Mammary epithelial cell (primary cell): ENCODE measurements at places on chromosomes 4 and X.

DNA sequence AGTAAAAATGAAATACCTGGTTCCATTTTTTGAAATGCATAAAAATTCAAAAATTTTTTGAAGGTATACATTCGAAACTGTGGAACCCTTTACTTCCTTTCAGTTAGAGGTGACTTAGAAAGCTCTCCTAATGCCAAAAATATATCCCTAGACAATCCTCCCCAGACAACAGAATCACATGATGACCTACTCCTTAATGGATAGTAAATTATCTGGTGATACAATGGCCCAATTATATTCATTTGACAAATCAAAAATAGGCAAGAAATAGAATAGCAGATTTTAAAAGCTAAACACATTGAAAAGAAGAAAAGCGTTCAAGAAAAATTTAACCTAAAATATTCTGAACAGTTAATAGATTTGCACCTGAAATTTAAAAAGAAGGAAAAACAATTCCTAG is 3.5 kb upstream of the UGT2A2 start:
- DNase-seq, result no peak

- DNase-seq, result no peak
Measured at GRCh38 chr4:138982754-138983153, 32.8 kb upstream of the NOCT start.

DNA sequence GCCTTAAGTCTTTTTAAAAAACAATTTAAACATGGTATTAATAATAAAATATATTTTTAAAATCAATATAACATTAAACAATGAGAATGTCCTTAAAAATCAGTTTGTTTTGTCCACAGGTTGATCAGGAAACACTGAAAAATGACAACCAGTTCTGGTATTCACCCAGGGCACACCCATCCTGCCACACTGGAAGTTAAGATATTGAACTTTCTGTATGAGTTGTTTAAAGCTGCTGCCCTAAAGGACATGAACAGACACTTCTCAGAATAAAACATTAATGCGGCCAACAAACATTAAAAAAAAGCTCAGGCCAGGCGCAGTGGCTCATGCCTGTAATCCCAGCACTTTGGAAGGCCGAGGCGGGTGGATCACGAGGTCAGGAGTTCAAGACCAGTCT is 15.0 kb upstream of the HOPX start:
- no peak for DNase-seq

GRCh38 chr4:98586962-98587354 is 71.5 kb downstream of the TSPAN5 start:
- no peak for DNase-seq

- peak; percentile 85 for DNase-seq
Measured at GRCh38 chrX:104335756-104336155, 81.0 kb upstream of the ESX1 start.

DNA sequence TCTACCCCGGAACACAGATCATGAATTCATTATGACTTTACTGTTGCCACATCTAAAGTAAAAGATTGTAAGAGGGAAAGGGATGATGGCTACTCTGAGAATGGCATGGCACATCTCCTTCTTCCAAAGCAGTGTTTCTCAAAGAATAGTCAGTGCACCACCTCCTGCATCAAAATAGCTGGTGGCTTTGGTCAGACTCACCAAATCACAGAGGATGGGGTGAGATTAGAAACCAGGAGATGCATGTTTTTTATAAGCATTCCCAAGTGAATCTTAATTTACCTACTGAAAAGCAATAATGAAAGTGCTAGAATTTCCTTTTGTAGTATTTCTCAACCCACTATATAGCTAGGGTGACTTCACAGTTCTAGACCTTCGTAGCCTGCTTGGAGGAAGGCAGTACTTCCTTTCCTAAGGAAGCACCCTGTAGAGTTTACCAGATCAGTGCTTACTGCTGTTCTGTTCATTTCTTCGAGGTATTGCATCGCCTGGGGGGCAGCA is 340.8 kb upstream of the KLF3 start:
- DNase-seq, result peak; percentile 33

- no peak for DNase-seq
Measured at GRCh38 chr4:184386271-184386781, 88.0 kb downstream of the IRF2 start.

DNA sequence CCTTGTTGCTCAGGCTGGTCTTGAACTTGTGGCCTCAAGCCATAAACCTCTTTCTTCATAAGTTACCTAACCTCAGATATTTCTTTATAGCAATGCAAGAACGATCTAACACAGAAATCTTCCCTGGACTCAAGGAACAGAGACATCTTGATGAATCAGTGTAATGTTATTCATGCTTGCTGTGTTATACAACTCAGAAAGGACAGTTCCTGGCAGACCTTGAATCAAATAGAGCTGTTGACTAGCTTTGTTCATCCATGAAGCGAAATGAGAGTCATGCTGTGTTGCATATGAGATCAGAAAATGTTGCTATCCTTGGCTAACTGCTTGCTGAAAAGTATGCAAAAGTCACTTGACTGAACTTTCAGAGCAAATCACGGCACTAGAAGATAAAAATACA is 72.6 kb upstream of the ARHGAP24 start:
- DNase-seq, result peak; percentile 39

- DNase-seq, result peak; percentile 52
Measured at GRCh38 chr4:88522702-88523324, 763 bp downstream of the PYURF start.

- no peak for DNase-seq
Measured at GRCh38 chrX:120653000-120653399, 23.1 kb upstream of the C1GALT1C1 start.

DNA sequence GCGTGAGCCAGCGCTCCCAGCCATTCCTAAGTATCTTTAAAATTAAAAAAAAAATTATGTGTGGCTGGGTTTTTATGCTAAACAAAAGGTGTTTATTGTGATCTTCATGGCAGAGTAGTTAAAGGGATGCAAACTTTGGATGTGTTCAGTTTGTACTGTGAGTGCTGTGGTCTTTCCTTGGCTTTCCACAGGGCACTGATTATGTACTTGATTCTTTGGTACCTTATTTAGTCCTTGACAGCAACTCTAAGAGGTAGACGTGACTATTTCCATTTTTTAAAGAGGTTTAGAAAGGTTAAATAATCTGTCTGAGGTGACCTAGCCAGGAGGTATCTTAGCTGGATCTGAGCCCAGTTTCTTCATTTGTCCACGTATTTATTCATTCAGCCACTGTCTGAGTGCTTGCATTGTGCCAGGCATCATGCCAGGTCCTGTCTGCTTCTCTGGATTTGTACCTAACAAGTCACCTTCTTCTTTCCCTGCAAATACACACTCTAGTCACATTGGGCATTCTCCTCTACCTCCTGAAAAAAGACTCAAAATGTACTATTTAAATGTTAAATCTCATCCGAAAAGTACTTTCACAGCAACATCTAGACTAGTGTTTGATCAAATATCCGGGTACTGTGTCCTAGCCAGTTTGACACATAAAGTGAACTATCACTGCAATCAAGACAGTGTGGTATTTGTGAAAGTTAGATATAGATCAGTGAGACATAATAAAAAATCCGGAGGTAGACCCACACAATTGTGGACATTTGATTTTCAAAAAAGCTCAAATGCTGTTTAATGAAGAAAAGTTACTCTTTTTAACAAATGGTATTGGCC is 31.5 kb downstream of the WWC2 start:
- peak; percentile 74 for DNase-seq

DNA sequence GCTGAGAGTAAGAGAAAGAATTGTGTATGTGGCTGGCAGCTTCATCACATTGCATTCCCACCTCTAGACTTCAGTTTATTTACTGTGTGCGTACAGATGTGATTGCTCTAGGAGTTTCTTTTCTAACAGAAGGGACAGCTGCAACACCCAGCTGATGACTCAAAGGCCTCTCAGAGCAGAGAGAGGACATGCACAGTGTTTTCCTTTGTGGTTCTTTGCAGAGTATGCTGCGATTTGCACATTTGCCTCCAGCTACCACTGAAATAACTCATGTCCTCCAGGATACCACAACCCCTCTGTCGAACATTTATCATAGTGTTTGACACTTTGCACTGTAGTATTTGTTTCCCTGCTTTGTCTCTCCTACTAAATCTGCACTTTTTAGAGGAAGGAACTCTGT is 294.1 kb downstream of the STIM2 start:
- DNase-seq, result peak; percentile 83

DNA sequence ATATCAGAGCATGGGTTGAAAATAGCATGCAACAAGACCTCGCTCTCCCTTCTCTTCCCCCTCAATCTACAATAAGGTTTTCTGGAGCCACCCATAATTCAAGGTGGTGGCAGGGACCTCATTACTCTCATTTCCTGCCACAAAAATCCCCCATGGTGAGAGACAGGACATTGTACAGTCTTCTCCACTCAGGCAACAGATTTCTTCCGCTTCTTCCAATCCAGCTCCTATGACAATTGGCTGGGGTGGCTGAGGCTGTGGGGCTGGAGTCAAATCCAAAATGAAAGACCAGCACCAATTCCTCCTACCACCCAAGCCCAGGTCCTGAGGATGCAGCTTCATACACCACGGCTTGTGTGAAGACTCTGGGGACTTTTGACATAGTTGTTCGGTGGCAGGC is 40.3 kb upstream of the NKRF start:
- DNase-seq, result no peak

GRCh38 chrX:107442914-107443527 is 6.4 kb upstream of the FRMPD3 start:
- no peak for DNase-seq

DNA sequence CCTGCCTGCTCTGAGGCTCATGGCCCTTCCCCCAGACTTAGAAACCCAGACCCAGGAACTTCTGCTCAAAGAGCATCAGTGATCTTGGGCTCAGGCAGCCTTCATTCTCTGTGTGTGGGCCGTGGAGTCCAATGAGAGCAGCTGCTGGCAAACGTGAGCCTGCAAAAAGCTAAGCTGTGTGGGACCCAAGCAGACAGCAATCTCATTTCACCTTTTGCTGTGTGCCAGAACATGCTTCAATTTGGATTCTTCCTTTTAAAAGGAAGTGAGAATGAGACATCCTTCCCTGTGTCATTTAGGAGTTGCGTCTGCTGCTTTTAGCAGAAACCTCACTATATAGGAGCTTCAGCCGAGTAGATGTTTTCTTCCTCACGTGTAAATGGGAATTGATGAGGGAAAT is 238.5 kb downstream of the EVC2 start:
- DNase-seq, result no peak
